ENCODE measurements at places on chromosomes 7 and 10. TPM values are rescaled to one million over a fixed set of nuclear protein-coding genes. Genes with fewer than 3 reads are reported as not detected.

DNA sequence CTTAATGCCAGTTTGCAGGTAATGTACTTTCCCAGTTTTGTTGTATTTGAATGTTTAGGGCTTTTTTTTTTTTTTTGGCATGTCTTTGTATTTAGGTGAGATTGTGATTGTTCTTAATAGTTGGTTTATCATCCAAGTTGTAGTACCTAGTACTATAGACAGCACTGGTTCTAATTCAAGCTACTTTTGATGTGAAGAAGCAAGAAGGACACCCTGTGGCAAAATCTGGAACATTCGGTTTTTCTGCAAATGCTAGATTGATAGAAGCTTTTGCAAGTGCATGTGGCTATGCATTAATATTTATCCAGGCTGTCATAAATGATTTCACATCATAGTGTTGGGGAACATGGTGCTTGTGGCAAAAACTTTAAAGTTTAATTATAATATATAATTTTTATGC lies 248.9 kb downstream of the FOXP2 start:
- no peak for DNase-seq
- no peak overlapping the region for H3K4me3 ChIP-seq
- no peaks in the 10 kb centered on the region for H3K36me3 ChIP-seq
- no peaks in the 10 kb centered on the region for H3K4me1 ChIP-seq
- H3K27me3 ChIP-seq: no peaks in the 10 kb centered on the region

DNA sequence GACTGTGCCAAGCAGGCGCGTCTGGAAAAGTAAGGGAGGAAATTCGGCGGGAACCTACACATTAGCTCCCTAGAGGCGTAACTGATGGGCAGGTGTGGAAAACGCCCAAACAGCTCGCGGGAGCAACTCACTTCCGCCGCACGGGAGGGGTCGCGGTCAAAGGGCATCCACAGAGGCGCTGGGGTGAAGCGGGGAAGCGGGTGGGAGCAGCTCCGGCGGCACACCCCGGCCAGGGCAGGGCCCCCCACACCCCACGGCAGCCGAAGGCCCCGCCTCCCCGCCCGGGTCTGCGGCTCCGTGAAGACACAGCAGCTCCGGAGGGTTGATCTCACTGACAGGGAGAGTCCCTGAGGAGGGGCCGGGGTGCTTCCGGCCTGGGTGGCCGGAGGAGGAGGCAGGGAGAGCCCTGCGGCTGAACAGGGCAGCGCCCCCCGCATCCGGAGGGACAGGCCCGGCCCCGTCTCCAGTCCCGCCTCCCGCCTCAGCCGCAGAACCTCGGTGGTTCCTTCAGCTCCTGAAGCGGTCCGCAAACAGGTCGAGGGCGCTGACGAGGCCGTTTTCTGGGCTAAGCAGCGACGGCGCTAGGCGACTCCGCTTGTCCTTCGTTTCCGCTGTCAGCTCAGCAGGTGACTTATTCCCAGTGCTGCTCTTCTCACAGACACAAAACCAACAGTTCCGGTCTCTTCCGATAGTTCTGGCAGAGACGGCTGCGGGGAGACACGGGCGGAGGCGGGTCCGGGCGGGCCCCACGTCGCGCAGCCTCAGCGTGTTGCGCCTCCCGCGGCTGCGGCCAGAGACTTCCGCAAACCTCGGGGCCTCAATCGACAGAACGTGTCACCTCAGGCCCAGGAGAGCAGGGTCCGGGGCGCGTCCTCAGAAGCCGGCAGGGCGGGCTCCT lies 276.1 kb downstream of the DNAJB6 start:
- no peaks in the 10 kb centered on the region for H3K27me3 ChIP-seq
- H3K27ac ChIP-seq: no peak overlapping the region
- peaks cover 19% of the 10 kb centered on the region for H3K4me1 ChIP-seq
- H3K36me3 ChIP-seq: no peaks in the 10 kb centered on the region
- peak overlapping the region; percentile 21 for H3K4me3 ChIP-seq

DNA sequence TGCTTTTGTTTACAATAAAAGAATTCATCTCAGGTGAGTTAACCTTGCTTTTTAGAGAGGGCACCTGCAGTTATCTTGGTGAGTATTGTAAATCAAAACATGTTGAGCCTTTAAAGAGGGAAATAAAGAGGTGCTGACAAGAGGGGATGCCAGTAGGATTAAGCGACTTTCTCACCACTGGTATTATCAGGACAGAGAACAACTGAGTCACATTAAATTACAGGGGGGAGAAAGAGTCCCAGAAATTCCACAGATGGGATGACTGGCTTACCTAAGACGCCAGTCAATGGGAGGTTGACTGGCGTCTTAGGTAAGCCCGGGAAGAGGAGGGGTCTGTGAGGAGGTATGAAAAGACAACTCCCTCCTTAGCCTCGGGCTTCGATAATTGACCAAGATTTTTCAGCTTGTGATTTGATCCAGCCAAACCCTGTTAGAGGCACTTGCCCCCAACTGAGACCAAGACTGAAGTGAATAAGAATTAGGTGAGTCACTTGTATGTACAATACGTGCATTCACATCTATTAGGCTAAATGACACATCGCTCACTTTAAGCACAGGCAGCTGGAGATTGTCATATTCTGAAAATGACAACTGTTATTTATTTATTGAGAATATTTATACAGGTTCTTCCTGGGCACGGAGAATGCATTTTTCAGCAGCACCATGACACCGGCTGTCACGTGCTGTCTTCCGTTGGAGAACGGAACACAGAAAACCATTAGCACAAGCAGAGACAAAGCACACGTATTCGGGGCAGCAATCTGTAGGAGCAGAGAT lies 117.6 kb downstream of the SEM1 start:
- no peaks in the 10 kb centered on the region for H3K27me3 ChIP-seq
- H3K4me3 ChIP-seq: no peak overlapping the region
- no peaks in the 10 kb centered on the region for H3K36me3 ChIP-seq

Gene KCP
- total RNA-seq: 0.15 TPM

Gene MRC1
- total RNA-seq: 39.9 TPM

Gene TBL2
- 43.7 TPM for total RNA-seq

Gene TSPAN12
- 5.7 TPM for total RNA-seq

Measured in ovary (tissue), 10 donors.